ENCODE measurements at places on chromosomes 1 and 21. TPM values are rescaled to one million over a fixed set of nuclear protein-coding genes. Genes with fewer than 3 reads are reported as not detected.
A peak's percentile ranks its signal among the peaks of the same experiment; 100 is the strongest.

Gene HFM1
- total RNA-seq: not detected

Gene NPHS2
- not detected for total RNA-seq

Gene GNG4
- 1.8 TPM for total RNA-seq

Gene GLIS1
- total RNA-seq: 1.9 TPM

Gene SPATC1L
- total RNA-seq: 12.9 TPM

Gene LHX8
- not detected for total RNA-seq

Gene CD34
- total RNA-seq: 0.29 TPM

Gene IL24
- total RNA-seq: not detected

Gene HES4
- 17.4 TPM for total RNA-seq

Gene CHD5
- 0.13 TPM for total RNA-seq

Gene BRINP3
- not detected for total RNA-seq

Gene SYT14
- 10.1 TPM for total RNA-seq

Gene RGSL1
- not detected for total RNA-seq

Gene CD5L
- total RNA-seq: not detected

Gene DMBX1
- total RNA-seq: not detected

Gene CRP
- total RNA-seq: not detected

Gene CACNA1S
- total RNA-seq: not detected

Gene DEPDC1
- 33.4 TPM for total RNA-seq

Gene CFAP141
- not detected for total RNA-seq

GRCh38 chr1:88695781-88696180, 11.7 kb downstream of the PKN2 start:
- DNase-seq: no peak
- peak overlapping the region; percentile 53 for H3K27ac ChIP-seq
- H3K27me3 ChIP-seq: no peaks in the 10 kb centered on the region
- peak overlapping the region; percentile 37 for H3K4me3 ChIP-seq

GRCh38 chr1:94305704-94306103, 68.3 kb upstream of the ARHGAP29 start:
- H3K4me3 ChIP-seq: peak overlapping the region; percentile 4
- peaks cover 39% of the 10 kb centered on the region for H3K4me1 ChIP-seq
- H3K27ac ChIP-seq: no peak overlapping the region
- peak; percentile 70 for DNase-seq
- peaks cover 4% of the 10 kb centered on the region for H3K27me3 ChIP-seq
- H3K36me3 ChIP-seq: no peaks in the 10 kb centered on the region

DNA sequence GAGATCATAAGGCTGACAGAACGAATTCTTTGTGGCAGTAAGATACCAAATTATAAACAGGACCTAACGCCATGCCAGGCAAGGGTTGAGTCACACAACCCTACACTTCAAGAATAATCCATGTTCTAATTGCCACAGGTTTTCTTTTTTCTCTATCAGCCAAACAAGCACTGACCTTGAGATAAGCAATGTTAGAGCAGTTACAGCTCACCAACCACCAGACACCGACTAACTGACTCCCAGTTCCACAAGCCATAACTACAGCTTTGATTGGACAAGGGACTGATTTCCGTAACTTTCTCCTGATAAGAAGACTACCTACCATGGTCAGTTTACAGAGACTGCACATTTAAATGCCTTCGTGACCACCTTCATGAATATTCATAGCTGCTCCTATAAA, 149.6 kb downstream of the PTPRU start:
- H3K4me1 ChIP-seq: peaks cover 13% of the 10 kb centered on the region
- peaks cover 4% of the 10 kb centered on the region for H3K27me3 ChIP-seq
- H3K36me3 ChIP-seq: no peaks in the 10 kb centered on the region
- H3K4me3 ChIP-seq: no peak overlapping the region

GRCh38 chr1:211968200-211968834, 67.0 kb downstream of the INTS7 start:
- no peak for DNase-seq
- no peaks in the 10 kb centered on the region for H3K4me1 ChIP-seq
- peaks cover 31% of the 10 kb centered on the region for H3K36me3 ChIP-seq

DNA sequence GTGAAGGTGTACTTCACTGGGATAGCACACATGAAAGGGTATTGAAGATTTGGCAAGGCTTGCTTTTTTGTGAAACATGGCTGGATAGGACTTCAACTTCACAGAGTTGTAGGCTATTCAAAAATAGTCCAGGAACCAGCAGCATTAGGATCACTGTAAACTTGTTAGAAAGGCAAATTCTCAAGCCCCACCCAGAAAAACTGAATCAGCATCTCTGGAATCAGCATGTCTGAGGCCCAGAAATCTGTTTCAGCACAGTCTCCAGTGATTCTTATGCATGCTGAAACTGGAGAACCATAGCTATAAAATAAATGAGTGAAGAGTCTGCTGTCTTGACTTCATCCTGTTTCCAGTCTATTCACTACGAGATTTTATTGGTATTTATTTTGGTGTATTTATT, 8.1 kb upstream of the KRTAP21-3 start:
- no peak overlapping the region for H3K4me3 ChIP-seq
- DNase-seq: no peak
- H3K36me3 ChIP-seq: peaks cover 8% of the 10 kb centered on the region
- H3K4me1 ChIP-seq: no peaks in the 10 kb centered on the region
- H3K27ac ChIP-seq: no peak overlapping the region
- peaks cover 3% of the 10 kb centered on the region for H3K27me3 ChIP-seq

DNA sequence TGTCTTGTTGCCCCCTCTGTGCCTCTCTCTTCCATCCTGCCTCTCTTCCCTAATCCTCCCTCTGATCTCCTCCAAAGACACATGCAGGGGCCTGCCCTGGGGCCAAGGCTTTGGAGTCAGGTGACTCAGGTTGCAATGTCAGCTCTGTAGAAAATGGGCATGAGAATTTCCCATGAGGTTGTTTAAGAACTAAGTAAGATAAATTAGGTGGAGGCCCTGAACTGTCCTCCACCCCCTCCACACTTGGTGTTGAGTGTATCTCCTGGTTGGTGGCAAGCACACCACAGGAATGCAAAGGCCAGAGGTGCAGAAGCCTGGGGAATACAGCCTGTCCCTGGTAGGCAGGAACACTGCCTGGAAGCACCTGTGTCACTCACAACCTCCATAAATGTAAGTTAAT, 63.9 kb upstream of the GRIK3 start:
- no peak overlapping the region for H3K4me3 ChIP-seq
- no peak overlapping the region for H3K27ac ChIP-seq
- no peaks in the 10 kb centered on the region for H3K4me1 ChIP-seq
- H3K36me3 ChIP-seq: peaks cover 21% of the 10 kb centered on the region
- DNase-seq: no peak

DNA sequence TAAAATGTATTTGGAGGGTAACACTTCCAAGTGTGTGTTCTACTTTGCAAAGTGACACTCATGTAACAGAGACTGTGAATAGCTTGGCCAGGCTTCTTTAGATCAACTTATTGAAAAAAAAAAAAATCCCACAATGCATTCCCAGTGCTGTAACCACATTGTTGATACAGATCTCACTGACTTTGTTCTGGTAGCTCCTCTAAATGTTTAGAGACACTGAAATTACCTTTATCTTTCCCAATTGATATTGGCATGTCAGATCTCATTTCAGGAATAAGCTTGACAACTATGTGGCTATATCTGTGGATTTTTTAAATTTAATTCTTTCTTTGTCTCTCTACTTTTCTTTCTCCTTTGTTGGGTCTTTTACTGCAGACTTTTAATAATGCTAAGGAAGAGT, 1018.9 kb upstream of the PRMT6 start:
- H3K27ac ChIP-seq: no peak overlapping the region
- DNase-seq: no peak
- H3K36me3 ChIP-seq: no peaks in the 10 kb centered on the region

- no peak overlapping the region for H3K27ac ChIP-seq
- DNase-seq: no peak
- H3K36me3 ChIP-seq: no peaks in the 10 kb centered on the region
- peaks cover 39% of the 10 kb centered on the region for H3K4me1 ChIP-seq
These were observed 9.2 kb upstream of the TNFRSF1B start for GRCh38 chr1:12157366-12158231.

DNA sequence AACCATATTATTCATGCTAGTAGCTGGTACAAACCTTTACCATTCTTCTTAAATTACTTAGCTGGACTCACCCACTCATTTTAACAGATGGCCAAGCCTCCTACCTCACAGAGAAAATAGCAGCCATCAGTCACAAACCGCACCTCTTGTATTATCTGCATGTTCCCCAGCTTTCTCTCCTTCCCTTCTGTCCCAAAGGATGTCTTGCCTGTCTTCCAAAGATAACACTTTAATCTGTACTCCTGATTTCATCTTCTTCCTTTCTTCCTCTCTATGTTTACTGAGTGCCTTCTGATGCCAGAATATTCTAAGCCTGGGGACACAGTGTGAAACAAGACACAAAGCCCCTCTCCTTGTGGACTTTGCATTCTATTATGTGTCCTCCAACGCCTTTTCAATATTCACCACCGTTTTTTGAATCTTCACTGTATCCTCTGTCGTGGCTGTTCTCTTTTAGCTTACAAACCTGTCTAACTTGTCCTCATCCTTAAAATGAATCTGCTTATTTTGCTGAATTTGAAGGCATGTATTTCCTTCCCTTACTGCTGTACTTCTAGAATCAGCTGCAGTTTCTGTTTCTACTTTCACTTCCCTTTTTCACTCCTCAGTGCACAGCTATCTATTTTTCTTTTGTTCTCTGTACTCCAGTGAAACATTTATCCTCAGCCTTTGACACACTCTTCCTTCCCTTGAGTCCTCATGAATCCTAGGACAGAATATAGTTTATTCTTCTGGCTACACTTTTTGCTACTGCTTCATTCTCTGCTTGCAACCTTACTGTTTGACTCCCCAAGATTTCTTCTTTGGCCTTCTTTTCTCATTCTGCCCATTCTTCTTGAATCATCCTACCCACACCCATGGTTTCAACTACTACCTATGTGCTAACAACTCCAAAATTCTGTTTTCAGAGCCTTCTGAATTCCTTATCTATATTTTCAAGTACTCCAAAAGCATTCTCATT, 216.9 kb upstream of the SAMSN1 start:
- DNase-seq: no peak
- H3K27ac ChIP-seq: no peak overlapping the region
- peaks cover 3% of the 10 kb centered on the region for H3K27me3 ChIP-seq

DNA sequence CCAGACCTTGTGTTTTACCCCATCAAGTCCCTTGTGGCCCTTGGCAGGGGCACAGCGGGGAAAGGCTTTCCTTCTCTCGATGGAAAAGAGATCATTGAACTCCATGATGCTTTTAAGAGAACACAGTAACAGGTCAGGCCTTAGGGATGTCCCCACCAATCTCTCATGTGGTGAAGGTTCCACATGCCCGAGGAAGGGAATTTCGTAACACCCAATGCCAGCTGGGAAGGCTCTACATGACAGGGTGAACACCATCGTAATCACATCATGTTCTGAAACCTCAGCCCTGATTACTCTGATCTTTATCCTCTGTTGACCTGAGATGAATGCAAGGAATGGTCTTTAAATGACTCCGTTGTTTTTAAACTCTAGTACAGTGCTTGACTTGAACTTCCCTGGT, 105.5 kb upstream of the SPAG17 start:
- H3K36me3 ChIP-seq: no peaks in the 10 kb centered on the region
- no peak overlapping the region for H3K4me3 ChIP-seq

- H3K27ac ChIP-seq: no peak overlapping the region
- peaks cover 52% of the 10 kb centered on the region for H3K27me3 ChIP-seq
- H3K4me3 ChIP-seq: no peak overlapping the region
- H3K4me1 ChIP-seq: no peaks in the 10 kb centered on the region
- DNase-seq: peak; percentile 0
- H3K36me3 ChIP-seq: no peaks in the 10 kb centered on the region
These were observed 19.2 kb downstream of the PAX7 start for GRCh38 chr1:18649693-18650370.

GRCh38 chr1:155893389-155894142, 17.6 kb downstream of the RIT1 start:
- peaks cover 40% of the 10 kb centered on the region for H3K4me1 ChIP-seq
- peak overlapping the region; percentile 75 for H3K4me3 ChIP-seq
- peak; percentile 92 for DNase-seq

- no peak overlapping the region for H3K4me3 ChIP-seq
- H3K4me1 ChIP-seq: no peaks in the 10 kb centered on the region
- H3K36me3 ChIP-seq: no peaks in the 10 kb centered on the region
- no peak overlapping the region for H3K27ac ChIP-seq
- no peak for DNase-seq
These were observed 51.7 kb downstream of the ZNF326 start for GRCh38 chr1:90046635-90047034.

GRCh38 chr1:116261227-116261626, 111.8 kb upstream of the ATP1A1 start:
- H3K27ac ChIP-seq: no peak overlapping the region
- H3K27me3 ChIP-seq: peaks cover 25% of the 10 kb centered on the region
- no peaks in the 10 kb centered on the region for H3K36me3 ChIP-seq
- no peaks in the 10 kb centered on the region for H3K4me1 ChIP-seq
- no peak overlapping the region for H3K4me3 ChIP-seq

DNA sequence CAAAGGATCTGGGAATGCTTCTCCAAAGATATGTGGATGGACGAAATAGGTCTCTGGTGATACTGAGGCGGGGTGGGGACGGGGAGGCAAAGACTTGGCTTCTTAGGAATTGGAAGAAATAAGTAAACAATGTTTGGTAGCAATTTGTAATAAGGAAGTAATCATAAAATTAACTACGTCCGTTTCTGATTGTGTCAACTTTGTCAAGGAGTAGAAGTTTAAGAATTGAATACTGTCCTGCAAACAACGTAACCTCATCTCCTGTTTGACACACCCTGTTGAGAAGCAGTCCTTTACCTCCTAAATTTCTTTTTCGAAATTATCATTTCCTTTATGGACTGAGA, 471 bp downstream of the POLR3C start:
- peak overlapping the region; percentile 97 for H3K27ac ChIP-seq
- H3K27me3 ChIP-seq: peaks cover 4% of the 10 kb centered on the region
- H3K4me1 ChIP-seq: peaks cover 30% of the 10 kb centered on the region
- peak overlapping the region; percentile 95 for H3K4me3 ChIP-seq

DNA sequence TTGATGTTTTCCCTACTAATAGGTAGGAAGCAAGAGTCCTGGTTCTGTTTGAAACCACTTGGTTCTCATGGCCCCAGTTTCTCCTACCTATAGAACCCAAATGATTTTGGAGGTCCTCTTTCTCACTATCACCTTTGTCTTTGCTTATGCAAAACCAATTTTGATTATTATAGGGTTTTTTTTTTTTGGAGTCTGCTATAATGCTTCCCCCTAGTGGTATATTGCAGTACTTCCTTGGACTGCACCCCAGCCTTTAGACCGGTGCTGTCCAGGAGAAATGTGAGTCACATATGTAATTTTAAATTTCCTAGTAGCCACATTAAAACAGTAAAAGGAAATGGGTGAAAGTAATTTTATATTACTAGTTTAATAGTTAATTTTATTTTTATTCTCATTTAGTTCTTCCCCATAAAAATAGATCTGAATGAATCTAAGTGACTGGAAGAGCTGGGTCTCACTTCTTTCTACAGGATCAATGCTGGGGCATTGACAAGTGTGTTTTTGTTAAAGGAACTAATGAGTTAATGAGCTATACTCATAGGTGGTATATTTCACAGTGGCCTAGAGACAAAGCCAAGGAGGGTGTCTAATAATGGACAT, 10.6 kb downstream of the FCMR start:
- H3K36me3 ChIP-seq: peaks cover 5% of the 10 kb centered on the region
- no peak overlapping the region for H3K4me3 ChIP-seq
- H3K4me1 ChIP-seq: peaks cover 18% of the 10 kb centered on the region
- peaks cover 6% of the 10 kb centered on the region for H3K27me3 ChIP-seq

GRCh38 chr1:15336866-15337265, 72.8 kb upstream of the EFHD2 start:
- H3K27ac ChIP-seq: no peak overlapping the region
- no peak for DNase-seq
- peaks cover 3% of the 10 kb centered on the region for H3K27me3 ChIP-seq
- peaks cover 14% of the 10 kb centered on the region for H3K36me3 ChIP-seq
- peaks cover 52% of the 10 kb centered on the region for H3K4me1 ChIP-seq
- no peak overlapping the region for H3K4me3 ChIP-seq

GRCh38 chr1:35188578-35189392, 4.2 kb downstream of the SFPQ start:
- peaks cover 71% of the 10 kb centered on the region for H3K4me1 ChIP-seq
- peak overlapping the region; percentile 76 for H3K27ac ChIP-seq
- peaks cover 80% of the 10 kb centered on the region for H3K36me3 ChIP-seq
- peak overlapping the region; percentile 99 for H3K4me3 ChIP-seq
- no peak for DNase-seq

All from HFFc6 (cell line).